A549 (cell line): ENCODE measurements at places on chromosomes 2 and 18. TPM values are rescaled to one million over a fixed set of nuclear protein-coding genes. Genes with fewer than 3 reads are reported as not detected.

The ATP6V1B1 gene
- polyA plus RNA-seq: 2.5 to 2.8 TPM (median 2.7 TPM) in 3 replicates

The DAW1 gene
- 1.1 to 2.0 TPM (median 1.3 TPM) in 3 replicates for polyA plus RNA-seq

- DNase-seq: no peak
These were observed 528 bp downstream of the ATG9A start for GRCh38 chr2:219228911-219229304.

- DNase-seq: no peak
These were observed 2.3 kb upstream of the EPC2 start for GRCh38 chr2:148642112-148642744.

DNA sequence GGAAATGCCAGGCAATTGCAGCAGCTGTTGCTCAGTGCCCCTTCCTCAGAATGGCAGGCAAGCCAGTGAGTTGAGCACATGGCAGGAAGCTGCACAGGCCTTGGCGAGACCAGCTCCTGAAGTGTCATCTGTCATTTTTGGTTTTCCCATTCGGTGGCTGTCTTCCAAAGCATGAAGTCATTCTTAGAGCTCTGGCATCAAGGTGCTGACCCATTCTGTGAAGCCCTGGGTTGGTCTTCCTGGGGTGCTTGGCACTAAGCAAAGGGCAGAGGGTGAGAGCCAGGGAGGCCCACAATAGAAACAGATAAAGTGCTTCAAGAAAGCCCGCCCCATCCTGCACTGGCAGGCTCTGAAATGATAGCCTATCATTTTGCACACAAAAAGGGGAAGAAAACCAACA, 150.5 kb downstream of the VAPA start:
- no peak for DNase-seq

- peak; percentile 27 for DNase-seq
These were observed 21.7 kb upstream of the NRP2 start for GRCh38 chr2:205660521-205661124.

The AQP12A gene
- polyA plus RNA-seq: not detected in 3 replicates

The ANKRD36C gene
- polyA plus RNA-seq: 2.2 to 3.1 TPM (median 2.5 TPM) in 3 replicates

- peak; percentile 45 for DNase-seq
These were observed 18.2 kb downstream of the RPL37A start for GRCh38 chr2:216516730-216517350.

DNA sequence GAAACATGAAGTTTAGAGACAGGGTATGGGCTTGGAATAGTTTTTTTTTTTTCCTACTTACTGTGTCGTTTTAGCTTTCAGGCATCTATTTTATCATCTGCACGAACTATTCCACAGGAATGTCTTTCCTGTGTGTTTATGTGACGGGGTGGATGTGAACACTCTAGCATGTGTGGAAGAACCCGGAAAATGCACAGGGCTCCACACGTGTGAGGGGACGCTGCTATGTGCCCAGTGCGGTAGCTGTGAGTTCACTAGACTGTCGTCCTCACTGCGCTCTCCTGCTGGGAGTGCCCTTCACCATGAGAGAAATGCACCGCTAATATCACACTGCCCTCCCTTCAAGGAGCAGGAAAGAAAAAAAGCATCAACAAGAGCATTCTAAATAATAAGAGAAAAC, 250.8 kb upstream of the PXDN start:
- no peak for DNase-seq

The SCYGR4 gene
- not detected in 3 replicates for polyA plus RNA-seq

GRCh38 chr2:202171241-202171825, 67.1 kb downstream of the SUMO1 start:
- DNase-seq: no peak

DNA sequence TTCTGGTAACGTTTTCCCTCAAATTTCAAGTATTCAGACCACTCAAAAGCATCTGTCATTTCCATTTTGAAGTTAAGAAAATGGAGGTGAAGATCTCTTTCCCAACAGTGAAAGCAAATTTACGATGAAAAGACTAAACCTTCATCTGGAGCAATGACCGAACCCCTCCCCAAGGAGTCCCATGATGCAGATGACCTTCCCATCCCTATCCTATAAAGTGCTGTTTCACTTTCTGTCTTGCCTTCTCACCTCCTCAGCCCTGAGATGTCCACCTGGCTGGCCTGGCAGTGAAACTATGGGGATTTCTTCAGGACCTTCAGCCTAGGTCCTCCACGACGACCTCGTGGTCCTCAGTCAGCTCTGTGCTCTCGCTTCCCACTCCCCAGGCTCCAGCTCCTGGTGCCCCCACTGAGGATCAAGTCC, 925 bp upstream of the NPC1 start:
- no peak for DNase-seq
